A549 treated with dexamethasone at 1 μM for 4 hours (cell line): ENCODE measurements at places on chromosomes 6 and 20. TPM values are rescaled to one million over a fixed set of nuclear protein-coding genes. Genes with fewer than 3 reads are reported as not detected.

The PSMA7 gene
- total RNA-seq = 468 to 508 TPM (median 489 TPM) in 5 replicates

The MYLK2 gene
- total RNA-seq = 0.27 to 0.78 TPM (median 0.46 TPM) in 5 replicates

The CD24 gene
- total RNA-seq = 238 to 374 TPM (median 349 TPM) in 5 replicates

The CNBD2 gene
- 5.2 to 6.8 TPM (median 6.0 TPM) in 5 replicates for total RNA-seq

The PTCRA gene
- not detected in 5 replicates for total RNA-seq

The NOTCH4 gene
- total RNA-seq = 0.59 to 0.98 TPM (median 0.75 TPM) in 5 replicates

The VARS1 gene
- total RNA-seq = 39.7 to 58.5 TPM (median 57.1 TPM) in 5 replicates

The SMLR1 gene
- total RNA-seq = not detected in 5 replicates

The VSX1 gene
- 0.69 to 1.3 TPM (median 0.88 TPM) in 5 replicates for total RNA-seq

The UBD gene
- 0.27 to 0.65 TPM (median 0.61 TPM) in 5 replicates for total RNA-seq

The MARCKS gene
- 9.4 to 16.2 TPM (median 15.4 TPM) in 5 replicates for total RNA-seq

The PRRT1 gene
- total RNA-seq = 0.35 to 1.1 TPM (median 0.68 TPM) in 5 replicates

The PLAGL1 gene
- 5.1 to 8.6 TPM (median 7.4 TPM) in 5 replicates for total RNA-seq

The TSPO2 gene
- 0.13 TPM in 1 of 5 replicates, not detected in the others for total RNA-seq

The DOP1A gene
- 2.0 to 3.6 TPM (median 2.6 TPM) in 5 replicates for total RNA-seq
